ENCODE measurements at places on chromosomes 4 and X.

GRCh38 chr4:98685225-98686042, 27.0 kb upstream of the TSPAN5 start:
- no peak for DNase-seq

DNA sequence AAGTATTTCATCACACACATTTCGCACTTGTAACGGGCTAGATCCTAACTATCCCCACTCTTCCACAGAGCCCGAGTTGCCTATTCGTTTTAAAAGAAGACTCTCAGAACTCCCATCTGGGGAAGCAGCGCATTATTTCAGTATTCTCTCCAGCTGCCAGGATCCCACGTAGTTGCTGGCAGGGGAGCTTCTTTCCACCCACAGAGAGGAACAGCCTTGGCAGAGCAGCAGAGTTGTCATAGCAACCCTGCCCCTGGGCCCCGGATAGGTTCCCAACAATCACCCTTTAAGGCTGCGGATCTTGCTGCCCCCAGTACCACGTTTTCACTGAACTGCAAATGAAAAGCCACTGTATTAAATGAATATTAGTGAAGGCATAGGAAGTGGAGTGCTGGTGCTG, 106.7 kb downstream of the GPM6A start:
- no peak for DNase-seq

DNA sequence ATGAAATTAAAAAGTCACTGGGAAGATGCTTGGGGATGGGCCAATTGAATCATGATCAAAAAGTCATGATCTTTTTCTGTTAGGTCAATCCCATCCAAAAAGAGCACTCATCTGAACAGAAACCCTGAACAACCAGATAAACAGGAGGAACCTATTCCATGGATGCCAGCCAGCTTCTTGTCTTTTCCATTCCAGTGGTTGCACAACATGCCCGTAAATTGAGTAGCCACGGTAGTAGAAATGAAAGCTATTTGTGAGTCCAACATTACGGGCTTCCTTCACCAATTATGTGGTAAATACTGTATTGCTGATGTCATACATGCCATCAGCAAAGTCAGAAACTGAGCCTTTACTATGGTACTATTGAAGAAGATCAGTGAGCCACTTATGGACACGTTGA, 982.4 kb upstream of the HS3ST1 start:
- no peak for DNase-seq

DNA sequence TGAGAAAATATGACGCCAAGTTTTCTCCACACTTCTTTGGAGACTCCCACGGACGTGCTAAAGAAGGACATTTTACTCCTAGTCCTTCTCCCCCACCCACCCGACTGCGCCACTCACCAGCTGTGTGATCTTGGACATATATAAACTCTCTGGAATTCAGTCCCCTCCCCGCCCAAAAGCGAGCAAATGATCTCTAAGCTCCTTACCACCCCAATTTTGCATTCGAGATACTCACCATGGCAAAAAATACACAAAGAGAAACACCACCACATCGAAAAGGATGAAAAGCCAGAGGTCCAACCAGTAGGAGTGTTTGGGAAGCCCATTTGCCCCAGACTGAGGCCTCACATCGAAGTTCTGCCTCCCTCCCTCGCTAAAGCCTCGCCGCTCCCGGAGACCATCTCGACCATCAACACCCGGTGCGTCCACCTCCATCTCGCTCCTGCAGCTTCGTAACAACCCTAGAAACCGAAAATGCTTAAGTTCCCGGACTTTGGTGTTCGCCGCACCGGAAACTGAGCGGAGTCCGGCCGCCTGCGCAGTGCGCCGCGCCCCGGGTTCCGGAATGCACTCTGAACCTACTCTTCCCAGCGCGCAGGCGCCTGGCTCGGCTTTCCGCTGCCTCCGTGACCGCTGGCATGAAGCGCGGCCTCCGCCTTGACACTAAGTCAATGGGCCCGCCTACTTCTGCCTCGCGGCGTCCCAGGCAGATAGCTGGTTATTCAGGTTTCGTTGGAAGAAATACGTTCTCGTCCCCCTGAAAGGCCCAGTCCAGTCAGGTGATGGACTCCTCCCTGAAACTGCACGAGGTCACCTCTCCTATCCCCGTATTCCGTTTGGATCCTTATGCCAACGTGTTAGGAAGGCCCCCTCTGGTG, 21.6 kb downstream of the FABP2 start:
- no peak for DNase-seq

DNA sequence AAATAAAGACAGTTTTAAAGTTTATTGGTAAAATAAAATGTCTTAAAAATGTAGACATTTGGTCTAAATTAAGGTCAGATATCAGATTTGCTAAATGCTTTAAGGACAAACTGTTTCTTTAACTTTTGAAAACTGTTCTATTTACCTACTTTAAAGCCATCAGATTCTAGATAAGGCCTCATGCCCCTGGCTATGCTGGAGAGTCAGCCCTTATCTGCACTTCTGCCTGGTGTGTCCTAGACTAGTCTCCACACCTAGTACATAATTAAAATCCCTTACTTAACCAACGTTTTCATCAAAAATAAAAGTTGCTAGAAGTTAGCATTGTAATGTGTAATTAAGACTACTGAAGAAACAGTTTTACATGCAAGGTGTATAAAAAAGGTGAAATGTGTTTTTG, 25.6 kb downstream of the HSD17B11 start:
- DNase-seq, result no peak

DNA sequence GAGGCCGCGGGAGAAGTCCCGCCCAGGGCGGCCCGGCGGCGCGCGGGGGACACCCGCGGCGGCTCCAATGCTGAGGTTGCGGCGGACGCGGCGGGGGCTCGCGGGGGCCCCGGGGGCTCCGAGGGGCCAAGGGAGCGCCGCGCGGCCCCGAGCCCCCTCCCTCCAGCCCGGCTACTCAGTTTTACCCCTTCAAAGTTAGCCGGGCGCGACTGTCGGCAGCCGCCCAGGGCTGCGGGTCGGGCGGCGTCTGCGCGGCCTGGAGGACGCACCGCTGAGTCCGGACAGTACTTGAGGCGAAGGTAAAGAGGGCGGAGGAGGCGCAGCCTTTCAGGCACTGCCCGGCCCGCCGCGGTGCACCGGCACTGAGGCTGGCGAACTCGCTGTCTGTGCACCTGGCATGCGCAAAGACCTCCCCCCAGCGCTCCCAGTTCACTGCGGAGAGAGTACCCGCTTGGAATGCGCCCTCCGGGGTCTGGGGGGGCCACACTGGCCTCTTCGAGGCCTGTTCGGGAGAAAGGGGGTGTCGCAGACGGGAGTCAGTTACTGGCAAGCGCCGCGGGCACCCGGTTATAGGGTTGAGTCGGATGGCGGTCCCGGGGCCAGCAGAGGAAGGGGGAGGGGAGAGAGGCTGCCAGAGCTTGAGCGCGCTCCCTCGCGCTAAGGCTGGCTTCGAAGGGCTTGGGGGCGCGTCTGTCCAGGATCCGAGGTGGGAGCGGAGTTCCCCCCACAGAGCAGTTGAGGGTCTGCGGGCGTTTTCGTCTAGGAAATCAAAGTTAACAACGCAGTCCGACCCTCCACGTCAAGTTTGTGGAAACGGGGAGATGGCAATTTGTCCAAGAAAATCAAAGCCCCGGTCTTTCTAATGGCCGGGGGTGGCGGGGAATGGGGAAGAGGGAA, 1.1 kb downstream of the PCDH19 start:
- DNase-seq, result no peak

GRCh38 chrX:2828959-2829411, 255 bp downstream of the GYG2 start:
- no peak for DNase-seq

- no peak for DNase-seq
Measured at GRCh38 chr4:56990109-56990905, 11.6 kb downstream of the POLR2B start.

GRCh38 chrX:57977992-57978391, 67.7 kb upstream of the ZXDA start:
- peak; percentile 3 for DNase-seq

- no peak for DNase-seq
Measured at GRCh38 chr4:139584013-139584412, 28.0 kb upstream of the SETD7 start.

GRCh38 chr4:24096603-24097002, 206.8 kb upstream of the PPARGC1A start:
- DNase-seq, result no peak

- no peak for DNase-seq
Measured at GRCh38 chrX:96140796-96141195, 543.8 kb upstream of the DIAPH2 start.

- no peak for DNase-seq
Measured at GRCh38 chr4:88792268-88792781, 94.7 kb upstream of the NAP1L5 start.

GRCh38 chr4:139789096-139789654, 123.6 kb downstream of the MGST2 start:
- no peak for DNase-seq

DNA sequence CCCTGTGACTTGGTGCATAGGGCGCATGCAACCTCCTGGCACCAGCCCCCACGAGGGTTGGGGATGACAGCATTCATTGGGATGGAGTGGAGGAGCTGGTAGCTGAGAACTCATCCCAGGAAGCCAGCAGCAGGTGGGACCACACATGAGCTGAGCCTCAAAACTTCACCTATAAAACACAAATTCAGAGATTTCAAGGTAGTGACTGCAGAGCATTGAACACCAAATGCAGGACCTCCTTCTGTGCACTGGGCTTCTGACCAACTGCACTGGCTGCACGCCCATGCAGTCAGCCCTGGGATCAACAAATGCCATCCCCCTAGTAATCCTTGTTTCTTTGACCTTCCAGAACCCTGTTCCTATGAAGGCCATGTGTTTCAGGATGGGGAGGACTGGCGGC, 197.8 kb downstream of the FRAS1 start:
- DNase-seq, result no peak

DNA sequence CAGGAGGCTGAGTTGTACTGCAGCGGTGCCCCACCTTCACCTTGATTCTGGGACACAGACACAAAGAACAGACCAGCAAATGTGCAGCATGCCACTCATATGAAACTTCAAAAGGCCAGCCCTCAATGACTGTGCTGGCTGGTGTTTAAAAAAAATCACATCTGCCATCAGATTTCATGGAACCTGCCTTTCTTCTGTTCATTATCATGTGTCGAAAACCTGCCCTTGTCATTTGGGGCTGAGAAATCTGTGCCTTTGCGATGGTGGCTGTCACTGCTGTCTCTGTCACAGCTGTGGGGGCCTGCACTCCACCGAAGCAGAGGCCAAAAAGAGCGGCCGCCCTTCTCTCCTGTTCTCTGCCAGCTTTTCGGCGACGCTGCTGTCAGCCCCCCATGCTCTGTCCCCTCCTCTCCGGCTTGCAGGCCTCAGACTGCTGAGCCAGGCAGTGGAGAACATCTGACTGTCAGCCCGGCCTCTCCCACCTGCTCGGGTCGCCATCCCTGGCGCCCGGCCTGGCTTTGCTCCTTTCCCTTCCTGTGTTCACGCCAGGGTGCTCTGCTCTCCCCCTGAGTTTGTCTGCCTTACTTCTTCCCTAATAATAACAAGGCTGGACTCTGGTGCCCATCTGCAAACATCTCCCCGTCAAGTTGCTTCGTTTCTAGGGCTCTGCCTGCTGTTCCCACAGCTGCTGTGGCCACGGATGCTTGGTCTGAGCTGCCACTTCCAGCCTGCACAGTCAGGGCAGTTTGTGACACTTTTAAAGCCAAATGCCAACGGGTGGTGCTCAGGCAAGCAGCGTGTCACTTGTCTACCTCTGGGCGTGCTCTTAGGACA, 355.2 kb downstream of the UNC5C start:
- DNase-seq, result no peak

DNA sequence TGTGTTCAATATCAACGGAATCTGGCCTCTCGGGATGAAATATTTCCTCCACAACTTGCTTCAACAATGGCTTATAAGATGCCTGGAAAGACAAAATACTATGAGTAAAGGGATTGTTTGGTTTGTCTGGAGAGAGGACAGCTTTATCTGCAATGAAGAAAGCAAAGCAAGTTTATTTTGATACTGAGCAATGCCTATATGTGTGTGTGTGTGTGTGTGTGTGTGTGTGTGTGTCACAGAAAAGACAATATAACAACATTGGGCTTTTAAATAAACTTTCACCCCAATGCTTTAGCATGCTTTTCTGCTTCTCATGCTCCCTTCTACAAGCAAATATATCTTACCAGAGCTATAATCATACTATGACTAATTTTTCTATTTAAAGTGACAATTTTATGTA, 45.4 kb downstream of the RASL11B start:
- no peak for DNase-seq

- DNase-seq, result no peak
Measured at GRCh38 chr4:55866290-55866907, 13.0 kb downstream of the EXOC1 start.

- peak; percentile 0 for DNase-seq
Measured at GRCh38 chr4:36054694-36055422, 189.5 kb downstream of the ARAP2 start.

DNA sequence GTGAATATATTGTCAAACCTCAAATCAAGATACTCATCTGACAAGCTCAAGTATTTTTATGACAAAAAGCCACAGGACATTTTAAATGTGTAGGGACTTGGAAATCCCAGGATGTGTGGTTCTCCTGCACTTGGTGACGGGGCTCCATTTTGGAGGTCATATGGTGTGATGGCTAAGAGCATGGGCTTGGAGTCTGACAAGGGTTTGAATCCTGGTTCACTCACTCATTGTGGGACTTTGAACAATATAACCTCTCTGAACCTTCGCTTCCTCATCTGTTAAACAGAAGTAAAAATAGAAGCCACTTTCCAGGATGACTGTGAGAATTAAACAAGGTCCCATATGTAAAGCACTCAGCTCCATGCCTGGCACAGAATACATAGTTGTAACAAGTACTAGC, 99.6 kb downstream of the SMIM20 start:
- DNase-seq, result no peak

DNA sequence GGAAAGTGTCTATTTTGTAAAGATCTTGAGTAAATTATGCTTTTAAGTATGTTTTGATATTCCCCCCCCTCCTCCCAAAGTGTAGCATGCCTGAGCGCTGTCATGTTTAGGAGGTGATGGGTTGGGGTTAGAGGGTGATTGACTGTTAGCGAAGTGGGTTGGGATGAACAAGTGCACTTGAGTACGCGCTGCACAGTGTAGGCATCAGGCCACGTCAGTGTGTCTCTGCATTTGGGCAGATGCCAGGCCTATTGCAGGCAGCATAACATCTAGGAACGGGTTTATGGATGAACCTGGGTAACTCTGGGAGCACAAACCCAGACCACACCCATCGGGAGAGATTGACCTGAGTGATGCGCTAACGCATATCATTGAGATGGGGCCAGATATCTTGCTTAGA, 111.2 kb downstream of the TBL1X start:
- no peak for DNase-seq

DNA sequence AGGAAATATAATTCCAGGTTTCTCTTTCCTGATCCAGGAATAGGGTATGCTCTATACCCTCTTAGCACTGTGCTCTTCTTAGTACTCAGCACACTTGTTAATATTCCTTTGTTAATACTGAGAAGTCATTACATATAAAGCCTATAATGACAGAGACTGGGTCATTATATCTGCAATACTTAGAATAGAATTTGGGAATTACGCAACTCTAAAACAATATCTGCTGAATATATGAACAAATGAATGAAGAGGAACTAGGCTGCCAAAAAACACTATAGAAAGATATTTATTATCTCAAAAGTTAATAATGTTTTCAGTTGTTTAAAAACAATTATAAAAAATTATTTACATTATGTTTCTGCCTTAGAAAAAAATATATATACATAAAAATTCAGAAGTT, 36.4 kb upstream of the ANKRD50 start:
- DNase-seq, result no peak

All from NCI-H1694 treated with DMSO at 0.1 percent for 48 hours (cell line).